ENCODE measurements at places on chromosomes 16 and 17.

GRCh38 chr16:79415983-79416640 lies 184.4 kb downstream of the MAF start:
- DNase-seq: no peak

DNA sequence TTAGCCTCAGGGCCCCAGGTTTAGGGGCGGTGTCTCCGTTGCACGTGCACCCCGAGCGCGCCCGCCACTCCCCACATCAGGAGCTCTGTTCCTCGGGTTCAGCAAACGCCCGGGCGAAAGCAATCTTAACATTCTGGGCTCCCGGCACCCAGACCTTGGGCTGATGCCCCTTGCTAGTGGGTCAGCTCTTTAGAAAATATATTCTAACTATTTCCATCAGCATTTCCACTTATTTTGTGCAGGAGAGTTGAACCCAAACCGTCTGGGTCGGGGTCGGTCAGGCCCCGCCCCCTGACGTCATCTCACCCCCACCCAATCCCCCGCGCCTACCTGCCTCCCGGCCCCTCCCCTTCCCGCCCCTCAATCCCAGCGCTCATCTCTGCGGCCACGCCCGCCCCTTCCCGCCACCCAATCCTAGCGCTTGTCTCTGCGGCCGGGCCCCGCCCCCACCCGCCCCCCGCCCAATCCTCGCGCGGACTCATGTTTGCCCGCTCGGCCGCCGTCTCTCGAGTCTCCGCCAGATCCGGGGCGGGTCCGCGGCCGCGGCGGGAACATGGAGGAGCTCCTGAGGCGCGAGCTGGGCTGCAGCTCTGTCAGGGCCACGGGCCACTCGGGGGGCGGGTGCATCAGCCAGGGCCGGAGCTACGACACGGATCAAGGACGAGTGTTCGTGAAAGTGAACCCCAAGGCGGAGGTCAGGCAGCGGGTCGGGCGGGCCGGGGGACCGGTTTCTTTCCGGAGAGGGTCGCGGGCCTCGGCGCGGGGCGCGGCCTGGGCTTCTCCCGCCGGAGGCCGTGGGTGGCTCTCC lies at the start of gene FN3KRP:
Gene FN3KRP, plus strand, starts transcription at position 504 of the 808 bp plus-strand sequence. Its CDS starts 50 bp downstream, at position 554.
- peak; percentile 91 for DNase-seq

GRCh38 chr17:75774471-75774990 lies 9.5 kb upstream of the GALK1 start:
- no peak for DNase-seq

DNA sequence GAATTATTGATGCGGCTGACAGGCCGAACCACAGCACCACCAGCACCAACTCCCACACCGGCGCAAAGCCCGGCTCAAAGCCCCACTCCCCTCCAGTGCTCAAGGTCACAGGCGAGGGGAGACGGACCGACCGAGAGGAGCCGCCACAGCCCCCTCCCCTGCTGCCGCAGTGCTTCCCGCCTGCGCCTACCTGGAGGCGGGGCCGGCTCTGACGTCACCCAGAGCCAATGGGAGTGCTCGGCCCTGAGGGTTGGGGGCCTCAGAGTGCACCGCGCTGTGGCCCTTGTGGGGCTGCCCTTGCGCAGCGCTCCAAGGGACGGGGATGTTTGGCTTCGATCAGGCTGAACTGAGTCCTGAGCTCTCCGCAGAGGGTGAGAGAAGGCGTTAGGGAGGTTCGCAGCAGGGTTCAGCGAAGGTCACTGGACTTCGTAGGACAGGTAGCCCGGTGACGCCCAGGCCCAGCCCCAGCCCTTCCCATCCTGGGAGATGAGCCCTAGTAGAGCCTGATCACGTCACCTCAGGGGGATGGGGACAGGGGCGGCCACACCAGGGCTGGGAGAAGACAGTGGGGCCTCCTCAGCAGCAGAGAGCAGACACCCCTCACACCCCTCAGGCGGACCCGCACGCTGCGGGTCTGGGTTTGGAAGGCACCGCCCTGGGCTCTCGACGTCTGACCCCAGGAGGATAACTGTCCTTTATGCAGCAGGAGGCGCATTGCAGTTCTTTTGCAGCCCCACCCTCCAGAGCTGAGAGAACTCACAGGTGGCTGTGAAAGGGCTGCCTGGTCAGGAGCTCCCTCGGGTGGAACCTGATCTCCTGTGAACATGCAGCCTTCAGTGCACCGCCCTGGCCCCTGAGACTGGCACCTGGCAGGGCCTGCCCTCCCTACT lies 1.5 kb downstream of the NDRG4 start:
- DNase-seq: no peak

- DNase-seq: no peak
These were observed 9.2 kb downstream of the PIMREG start for GRCh38 chr17:6453279-6454024.

DNA sequence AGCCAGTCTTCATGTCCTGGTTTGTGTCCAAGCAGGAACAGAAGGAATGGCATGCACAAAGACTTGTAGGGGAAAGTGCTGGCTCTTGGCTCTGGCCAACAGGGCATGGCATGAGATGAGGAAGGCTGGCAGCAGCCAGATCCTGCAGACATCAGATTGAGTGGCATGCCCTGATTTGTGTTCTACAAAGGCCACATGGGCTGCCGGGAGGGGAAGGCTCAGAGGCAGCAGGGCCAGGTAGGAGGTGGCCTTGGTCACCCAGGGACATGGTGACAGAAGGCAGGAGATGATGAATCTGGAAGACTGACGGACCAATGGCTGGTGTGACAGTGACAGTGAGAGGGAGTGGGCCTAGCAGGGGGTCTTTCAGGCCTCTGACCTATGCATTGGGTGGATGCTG lies 33.7 kb downstream of the SMPD3 start:
- no peak for DNase-seq

GRCh38 chr16:86959091-86959651 lies 358.0 kb downstream of the C16orf95 start:
- DNase-seq: no peak

- DNase-seq: no peak
These were observed 16.2 kb downstream of the MIS12 start for GRCh38 chr17:5502552-5502951.

DNA sequence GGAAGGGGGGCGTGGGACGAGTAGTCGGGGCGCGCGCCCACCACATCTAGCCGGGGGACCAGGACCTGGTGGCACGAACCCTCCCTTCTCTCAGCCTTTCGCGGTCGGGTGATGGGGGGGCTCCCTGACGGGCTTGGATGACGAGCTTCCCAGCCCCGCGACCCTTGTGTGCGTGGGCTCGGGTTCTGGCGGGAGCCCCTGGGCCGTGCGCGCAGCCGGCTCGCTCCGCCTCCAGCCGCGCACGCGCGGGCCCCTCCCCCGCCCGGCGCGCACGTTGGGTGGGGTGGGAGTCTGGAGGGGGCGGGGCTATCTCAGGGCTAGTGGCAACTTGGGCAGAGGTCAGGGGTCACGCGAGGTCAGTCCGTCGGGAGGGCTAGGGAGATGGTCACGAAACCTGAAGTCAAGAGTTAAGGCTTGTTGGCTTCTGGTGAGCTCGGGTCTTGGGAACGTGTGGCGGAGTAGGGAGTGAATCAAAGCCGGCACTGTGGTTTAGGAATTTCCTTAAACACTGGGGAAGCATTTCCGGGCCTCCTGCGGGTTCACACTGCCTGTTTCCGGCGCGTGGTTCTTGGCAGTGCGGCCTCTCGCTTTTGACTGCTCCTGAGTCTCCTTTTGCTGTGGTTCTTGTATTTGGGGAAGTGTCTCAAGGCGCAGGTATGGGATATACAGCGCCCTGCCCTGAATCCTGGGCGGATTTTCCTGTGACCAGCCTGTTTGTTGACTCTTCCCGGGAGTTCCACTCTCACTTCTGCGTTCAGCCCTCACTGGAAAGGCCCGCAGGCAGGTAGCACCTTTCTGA lies at the start of gene SRCAP:
Gene SRCAP, plus strand, starts transcription at position 356 of the 799 bp plus-strand sequence. CDS start 1,654 bp downstream, outside the sequence.
- DNase-seq: peak; percentile 89

DNA sequence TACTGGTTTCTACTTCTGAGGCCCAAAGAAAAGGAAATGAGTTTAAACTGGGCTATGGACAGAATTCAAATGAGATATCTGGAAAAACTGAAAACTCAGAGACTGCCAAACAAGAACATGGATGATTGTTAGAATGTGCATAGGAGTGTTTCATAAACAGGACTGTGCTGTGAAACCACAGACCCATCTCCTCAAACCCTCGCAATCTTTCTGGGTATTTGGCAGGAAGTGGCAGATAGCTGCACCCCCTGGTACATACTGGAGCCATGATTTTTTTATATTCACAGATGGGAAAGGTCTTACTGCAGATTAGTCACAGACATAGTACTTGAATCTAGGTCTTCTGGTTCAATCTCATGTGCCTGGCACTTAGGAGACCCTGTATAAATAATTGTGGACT lies 145.0 kb downstream of the CCDC182 start:
- DNase-seq: peak; percentile 13

GRCh38 chr17:80114758-80115157 lies 13.4 kb downstream of the GAA start:
- no peak for DNase-seq

- no peak for DNase-seq
These were observed 19.9 kb downstream of the SP2 start for GRCh38 chr17:47915776-47916398.

- no peak for DNase-seq
These were observed 13.8 kb upstream of the KRTAP9-2 start for GRCh38 chr17:41212524-41213169.

- no peak for DNase-seq
These were observed 6.0 kb downstream of the NDUFAF8 start for GRCh38 chr17:81245024-81245664.

DNA sequence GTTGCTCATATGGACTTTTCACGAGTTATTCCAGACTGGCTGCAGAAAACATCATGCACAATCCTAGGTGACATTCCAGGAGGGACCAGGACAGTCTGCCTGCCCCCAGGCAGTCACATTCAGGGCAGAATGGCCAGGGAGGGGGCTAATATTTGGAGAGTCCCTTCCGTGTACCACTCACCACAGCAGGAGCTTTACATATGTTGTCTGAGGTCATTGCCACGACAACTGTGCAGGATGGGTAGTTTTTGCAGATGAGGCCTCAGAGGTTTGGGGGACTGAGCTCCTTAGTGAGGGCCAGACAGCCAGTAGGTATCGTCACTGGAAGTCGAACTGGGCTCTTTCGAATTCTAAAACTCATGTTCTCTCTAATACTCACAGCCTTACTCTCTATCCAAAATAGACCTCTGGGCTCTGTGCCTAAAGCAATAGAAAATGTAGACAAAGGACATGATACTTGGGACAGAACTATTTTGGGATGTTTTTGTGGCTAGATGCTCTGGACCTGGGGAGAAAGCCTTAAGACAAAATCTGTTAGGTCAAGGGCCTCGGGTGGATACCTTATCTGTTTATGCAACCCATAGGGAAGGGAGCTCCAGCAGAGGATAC lies 338.5 kb downstream of the MAF start:
- no peak for DNase-seq
